Activated CD4-positive, alpha-beta T cell treated with anti-CD3 and anti-CD28 coated beads for 36 hours (primary cell): ENCODE measurements at places on chromosomes 1 and 21.

- DNase-seq: no peak
Measured at GRCh38 chr1:233489411-233489810, 124.5 kb upstream of the KCNK1 start.

DNA sequence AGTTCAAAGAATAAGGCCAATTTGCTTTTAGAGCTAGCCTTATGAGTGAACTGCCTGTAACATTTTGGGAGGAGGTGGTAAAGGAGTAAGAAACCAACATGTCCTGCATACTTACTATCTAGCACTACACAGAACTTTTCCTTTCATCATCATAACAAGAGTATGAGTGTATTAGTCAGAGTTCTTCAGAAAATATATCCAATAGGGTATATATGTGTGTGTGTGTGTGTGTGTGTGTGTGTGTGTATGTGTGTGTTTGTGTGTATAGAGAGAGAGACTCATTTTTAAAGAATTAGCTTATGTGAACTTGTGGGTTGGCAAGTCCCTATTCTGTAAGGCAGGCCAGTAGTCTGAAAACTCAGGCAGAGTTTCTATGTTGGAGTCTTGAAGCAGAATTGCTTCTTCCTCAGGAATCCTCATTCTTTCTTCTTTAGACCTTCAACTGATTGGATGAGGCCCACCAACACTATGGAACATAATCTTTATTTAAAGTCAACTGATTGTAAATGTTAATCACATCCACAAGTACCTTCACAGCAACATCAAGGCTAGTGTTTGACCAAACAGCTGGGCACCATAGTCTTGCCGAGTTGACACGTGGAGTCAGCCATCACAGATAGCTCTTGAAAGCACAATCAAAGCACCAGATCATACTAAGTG lies 121.9 kb downstream of the CYYR1 start:
- DNase-seq: no peak

- DNase-seq: no peak
Measured at GRCh38 chr1:181352695-181353094, 130.6 kb upstream of the CACNA1E start.

- DNase-seq: no peak
Measured at GRCh38 chr1:55426619-55427018, 211.5 kb upstream of the USP24 start.

GRCh38 chr1:183583466-183583865 lies 6.8 kb downstream of the NCF2 start:
- no peak for DNase-seq

DNA sequence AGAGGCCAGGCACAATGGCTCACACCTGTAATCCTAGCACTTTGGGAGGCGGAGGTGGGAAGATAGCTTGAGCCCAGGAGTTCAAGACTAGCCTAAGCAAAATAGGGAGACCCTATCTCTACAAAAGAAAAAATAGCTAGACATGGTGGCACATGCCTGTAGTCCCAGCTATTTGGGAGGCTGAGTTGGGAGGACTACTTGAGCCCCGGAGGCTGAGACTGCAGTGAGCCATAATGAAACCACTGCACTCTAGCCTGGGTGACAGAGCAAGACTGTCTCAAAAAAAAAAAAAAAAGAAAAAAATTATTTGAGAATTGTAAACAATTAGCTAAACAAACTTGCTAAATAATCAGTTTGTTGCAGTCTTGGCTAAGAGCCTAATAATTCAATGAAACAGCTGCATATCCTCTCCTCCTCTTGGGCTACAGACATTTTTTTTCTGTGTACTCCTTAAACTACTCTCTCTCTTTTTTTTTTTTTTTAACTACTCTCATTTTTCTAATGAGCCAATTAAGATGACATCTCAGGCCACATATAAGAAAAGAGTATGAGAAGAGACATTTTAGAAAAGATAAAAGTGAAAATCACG lies 10.5 kb upstream of the DNAJB4 start:
- DNase-seq: no peak

DNA sequence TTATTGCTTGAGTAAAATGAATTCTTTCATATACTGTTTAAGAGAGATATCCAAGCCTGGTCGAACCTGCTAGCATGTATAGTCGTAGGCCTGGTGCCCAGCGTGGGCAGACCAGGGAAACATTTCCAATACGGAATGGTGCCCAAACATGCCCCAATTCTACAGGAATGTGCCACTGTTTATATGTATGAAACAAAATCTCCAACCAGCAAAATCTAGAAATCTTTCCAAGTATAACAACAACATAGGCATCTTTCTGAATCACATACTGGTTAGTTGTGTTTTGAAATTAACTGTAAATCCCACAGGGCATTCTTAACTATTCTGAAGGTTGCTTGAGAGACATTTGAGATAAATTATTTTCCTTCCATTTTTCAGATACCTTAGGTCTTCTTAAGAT lies 17.0 kb upstream of the ABCD3 start:
- DNase-seq: no peak
